Stimulated activated CD4-positive, alpha-beta T cell treated with anti-CD3 and anti-CD28 coated beads, TNF-alpha, amount 100 ng/mL, for 1 hour (primary cell): ENCODE measurements at places on chromosomes 3 and 15.

DNA sequence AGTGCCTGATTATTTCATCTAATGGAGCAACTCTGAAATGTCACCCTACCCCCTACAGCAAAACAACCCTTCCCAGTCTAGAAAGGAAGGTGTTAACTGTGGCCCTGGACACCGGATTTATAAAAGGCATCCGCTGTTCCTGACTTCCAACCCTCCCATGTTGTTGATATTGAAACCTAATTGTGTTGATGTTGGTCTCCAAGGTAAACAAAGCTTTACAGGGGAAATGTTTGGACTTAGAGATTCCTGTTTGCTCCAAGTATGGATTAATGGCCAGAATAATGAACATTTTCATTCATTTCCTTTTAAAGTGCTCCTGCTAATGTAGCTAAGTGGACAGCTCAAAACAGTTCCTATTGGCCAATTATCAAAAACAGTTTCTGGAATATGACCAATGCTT lies 19.4 kb upstream of the LMCD1 start:
- DNase-seq: no peak

DNA sequence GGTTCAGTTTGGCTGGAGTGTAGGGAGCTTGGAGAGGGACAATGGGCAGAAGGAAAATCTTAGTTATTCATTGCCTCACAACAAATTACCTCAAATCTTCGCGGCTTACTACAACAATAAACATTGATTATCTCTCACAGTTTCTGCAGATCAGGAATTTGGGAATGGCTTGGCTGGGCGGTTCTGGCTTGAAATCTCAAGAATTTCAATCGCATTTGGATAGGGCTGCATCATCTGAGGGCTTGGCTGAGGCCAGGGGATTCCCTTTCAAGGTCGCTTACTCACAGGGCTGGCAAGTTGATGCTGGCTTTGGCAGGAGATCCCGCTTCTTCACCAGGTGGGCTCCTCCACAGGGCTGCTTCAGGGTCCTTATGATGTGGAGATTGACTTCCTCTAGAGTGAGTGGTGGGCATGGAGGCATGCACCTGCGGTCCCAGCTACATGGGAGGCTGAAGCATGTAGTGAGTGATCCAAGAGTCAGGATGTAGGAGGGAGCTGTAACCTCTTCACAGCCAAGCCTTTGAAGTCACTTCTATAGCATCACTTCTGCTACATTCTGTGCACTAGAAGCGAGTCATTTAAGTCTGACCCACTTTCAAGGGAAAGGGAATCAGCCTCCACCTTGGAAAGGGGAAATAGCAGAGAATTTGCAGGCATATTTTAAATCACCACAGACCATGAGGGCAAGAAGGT lies 63.1 kb downstream of the CDC25A start:
- DNase-seq: no peak

DNA sequence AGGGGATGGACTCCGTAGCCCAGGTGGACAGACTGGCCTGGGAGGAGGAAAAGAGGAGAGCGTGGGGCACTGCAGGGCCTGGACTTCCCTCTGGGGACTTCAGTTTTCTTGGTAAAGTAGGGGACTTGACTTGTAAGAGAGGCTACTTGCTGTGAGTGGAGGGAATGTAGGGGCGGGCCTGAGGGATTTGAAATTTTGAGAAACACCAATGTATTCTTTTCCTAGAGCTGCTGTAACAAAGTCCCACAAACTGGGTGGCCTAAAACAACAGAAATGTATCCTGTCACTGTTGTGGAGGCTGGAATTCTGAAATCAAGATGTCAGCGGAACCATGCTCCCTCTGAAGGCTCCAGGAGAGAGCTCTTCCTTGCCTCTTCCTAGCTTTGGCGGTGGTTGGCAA lies 5.8 kb upstream of the HEG1 start:
- no peak for DNase-seq

DNA sequence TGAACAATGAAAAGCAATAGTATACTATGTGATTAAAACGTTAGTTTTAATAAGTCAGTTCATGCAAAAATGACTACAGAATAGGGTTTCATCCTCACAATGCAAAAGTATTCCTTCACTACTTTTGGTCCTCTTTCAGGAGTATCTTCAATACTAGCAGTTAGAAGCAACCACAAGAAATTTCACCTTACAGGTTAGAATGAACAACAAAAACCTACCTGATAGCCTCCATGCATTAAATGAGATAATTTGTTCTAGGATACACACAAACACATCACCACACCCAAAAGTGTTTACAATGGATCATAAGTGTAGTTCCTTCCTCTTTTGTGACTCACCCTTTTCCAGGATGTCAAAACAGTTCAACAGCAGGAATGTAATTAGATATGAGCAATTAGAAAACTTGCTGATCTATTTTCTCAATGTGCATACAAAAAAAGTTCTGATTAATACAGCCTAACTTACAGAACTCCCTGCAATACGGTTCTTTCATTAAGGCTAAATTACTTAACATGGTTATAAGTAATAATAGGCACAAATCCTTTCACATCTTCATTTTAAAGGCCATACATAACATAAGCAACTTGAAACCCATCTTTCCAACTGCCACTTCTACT lies 21.6 kb downstream of the UACA start:
- no peak for DNase-seq

- DNase-seq: no peak
Observed at GRCh38 chr15:73048624-73049295, 3.5 kb upstream of the NEO1 start.

GRCh38 chr15:77541421-77542181 lies 91.1 kb downstream of the LINGO1 start:
- no peak for DNase-seq

- DNase-seq: no peak
Observed at GRCh38 chr15:79673416-79674123, 223.2 kb downstream of the MTHFS start.

- no peak for DNase-seq
Observed at GRCh38 chr3:142174559-142174958, 25.2 kb upstream of the TFDP2 start.

DNA sequence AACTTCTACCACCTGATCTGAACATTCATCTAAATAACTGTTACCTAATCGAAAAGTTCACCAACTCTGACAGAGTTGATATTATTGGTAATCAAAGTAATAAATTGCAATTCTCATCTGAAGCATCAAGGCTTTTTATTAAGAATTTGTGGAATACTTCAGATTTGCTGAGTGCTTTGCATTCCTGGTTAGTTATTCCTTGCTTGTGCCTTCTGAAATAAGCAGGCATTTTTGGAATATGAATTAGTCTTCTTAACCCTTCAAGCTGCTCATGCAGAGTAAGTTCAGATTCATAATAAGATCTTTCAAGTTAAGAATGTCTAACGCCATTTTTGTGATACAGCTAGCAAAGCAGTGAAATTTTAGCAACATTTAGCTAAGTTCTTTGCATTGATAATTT lies 188.5 kb downstream of the ALCAM start:
- no peak for DNase-seq

DNA sequence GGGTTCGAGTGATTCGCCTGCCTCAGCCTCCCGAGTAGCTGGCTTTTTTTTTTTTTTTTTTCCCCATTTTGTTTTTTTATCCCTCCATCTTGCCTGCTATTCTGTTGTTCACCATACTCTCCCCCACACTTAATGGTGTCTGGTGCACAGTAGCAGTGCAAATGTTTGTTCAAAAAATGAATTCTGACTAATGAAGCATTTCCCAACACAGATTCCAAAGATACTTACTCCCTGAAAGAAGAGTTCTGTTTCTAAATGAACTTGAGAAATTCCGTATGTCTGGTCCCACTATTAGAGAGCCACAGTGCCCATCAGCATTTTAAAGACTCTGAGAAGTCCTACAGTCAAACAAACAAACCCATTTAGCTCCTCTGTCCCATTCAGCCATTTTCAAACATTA lies 9.5 kb downstream of the EDEM1 start:
- no peak for DNase-seq
